ENCODE measurements at places on chromosomes 2 and 18. TPM values are rescaled to one million over a fixed set of nuclear protein-coding genes. Genes with fewer than 3 reads are reported as not detected.

IL36G gene
- not detected for total RNA-seq

PIEZO2 gene
- total RNA-seq = 25.4 TPM

POLE4 gene
- total RNA-seq = 21.1 TPM

PKDCC gene
- total RNA-seq = 200 TPM

CRACDL gene
- total RNA-seq = 0.24 TPM

C2orf15 gene
- total RNA-seq = not detected

TUBA3D gene
- not detected for total RNA-seq

SRD5A2 gene
- total RNA-seq = not detected

AFTPH gene
- 16.8 TPM for total RNA-seq

LYG1 gene
- not detected for total RNA-seq

SKOR2 gene
- not detected for total RNA-seq

ZNF385B gene
- not detected for total RNA-seq

VIT gene
- 0.39 TPM for total RNA-seq

CEBPZ gene
- 29.8 TPM for total RNA-seq

TOGARAM2 gene
- total RNA-seq = not detected

LYG2 gene
- total RNA-seq = not detected

ZNF396 gene
- total RNA-seq = 0.78 TPM

NCKAP5 gene
- 2.2 TPM for total RNA-seq

DLGAP1 gene
- under 0.01 TPM for total RNA-seq

ICA1L gene
- total RNA-seq = 4.9 TPM

TEKT4 gene
- total RNA-seq = not detected

ASPRV1 gene
- 0.26 TPM for total RNA-seq

COL4A3 gene
- 0.48 TPM for total RNA-seq

CRYBA2 gene
- total RNA-seq = not detected

All from epithelial cell of alveolus of lung (primary cell).